ENCODE measurements at places on chromosomes 7 and 10. TPM values are rescaled to one million over a fixed set of nuclear protein-coding genes. Genes with fewer than 3 reads are reported as not detected.

FFAR4 gene
- not detected for total RNA-seq

NODAL gene
- total RNA-seq, result 2.0 TPM

LRRD1 gene
- 1.2 TPM for total RNA-seq

SPDYE9 gene
- under 0.01 TPM for total RNA-seq

All from frontal cortex (tissue), 4 donors.